ENCODE measurements at places on chromosomes 5 and 9. TPM values are rescaled to one million over a fixed set of nuclear protein-coding genes. Genes with fewer than 3 reads are reported as not detected.

GRIN3A gene
- total RNA-seq, result not detected

GRCh38 chr5:107025712-107026497 lies 644.8 kb downstream of the EFNA5 start:
- H3K36me3 ChIP-seq, result no peaks in the 10 kb centered on the region
- H3K27ac ChIP-seq, result no peak overlapping the region
- no peak for DNase-seq
- H3K4me3 ChIP-seq, result no peak overlapping the region
- no peaks in the 10 kb centered on the region for H3K4me1 ChIP-seq

DNA sequence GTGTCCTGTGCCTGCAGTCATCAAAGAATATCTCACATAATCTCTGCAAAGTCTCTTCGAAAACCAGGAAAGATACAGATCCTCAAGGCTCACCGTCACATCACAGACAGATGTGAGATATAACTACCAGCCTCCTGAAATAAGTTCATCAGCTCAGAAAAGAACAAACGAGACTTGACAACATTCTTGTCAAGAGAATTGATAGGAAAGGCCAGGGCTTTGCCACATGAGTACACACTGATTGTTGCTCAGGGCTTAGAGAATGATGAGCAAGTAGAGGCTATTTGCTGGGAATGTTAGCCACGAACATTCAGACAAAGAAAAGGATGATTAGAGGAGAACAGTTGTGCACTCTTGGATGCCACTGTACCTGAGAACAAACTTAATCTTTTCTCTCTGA lies 535.1 kb downstream of the ELAVL2 start:
- H3K4me1 ChIP-seq, result peaks cover 45% of the 10 kb centered on the region
- H3K27me3 ChIP-seq, result no peaks in the 10 kb centered on the region
- peak; percentile 90 for DNase-seq
- peak overlapping the region; percentile 88 for H3K27ac ChIP-seq
- peak overlapping the region; percentile 17 for H3K4me3 ChIP-seq
- H3K36me3 ChIP-seq, result no peaks in the 10 kb centered on the region

ENC1 gene
- total RNA-seq, result 73.8 TPM

SGCD gene
- not detected for total RNA-seq

PDE6A gene
- not detected for total RNA-seq

- no peak overlapping the region for H3K27ac ChIP-seq
- H3K36me3 ChIP-seq, result no peaks in the 10 kb centered on the region
- no peak for DNase-seq
- no peaks in the 10 kb centered on the region for H3K4me1 ChIP-seq
- H3K4me3 ChIP-seq, result no peak overlapping the region
Observed at GRCh38 chr5:174454890-174455289, 269.5 kb upstream of the MSX2 start.

LIX1 gene
- total RNA-seq, result 164 TPM

- no peak overlapping the region for H3K27ac ChIP-seq
- no peaks in the 10 kb centered on the region for H3K36me3 ChIP-seq
- no peaks in the 10 kb centered on the region for H3K27me3 ChIP-seq
- H3K4me1 ChIP-seq, result no peaks in the 10 kb centered on the region
Observed at GRCh38 chr5:144232285-144232684, 61.6 kb downstream of the KCTD16 start.

GRCh38 chr5:125486634-125487033 lies 740.2 kb upstream of the ZNF608 start:
- H3K36me3 ChIP-seq, result no peaks in the 10 kb centered on the region
- peaks cover 63% of the 10 kb centered on the region for H3K4me1 ChIP-seq
- no peaks in the 10 kb centered on the region for H3K27me3 ChIP-seq
- H3K4me3 ChIP-seq, result no peak overlapping the region

DNA sequence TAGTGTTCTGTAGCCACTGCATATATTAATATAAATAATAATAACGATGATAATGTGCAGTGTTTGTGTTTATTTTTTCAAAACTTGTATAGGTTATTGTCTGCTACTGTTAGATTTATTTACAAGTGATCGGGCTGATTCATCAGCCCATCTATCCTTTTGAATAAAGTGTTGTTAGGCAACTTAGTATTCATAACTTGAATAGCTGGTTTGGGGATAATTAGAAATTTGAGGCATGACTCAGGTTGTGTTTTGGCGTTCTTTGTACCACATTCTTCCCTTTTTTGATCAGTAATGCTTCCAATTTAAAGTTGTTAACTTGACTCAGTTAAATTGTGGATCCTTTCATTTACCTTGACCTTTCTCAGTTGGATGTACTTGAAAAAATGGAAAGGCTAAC lies 69.7 kb downstream of the FOCAD start:
- no peak for DNase-seq
- no peak overlapping the region for H3K4me3 ChIP-seq

- H3K36me3 ChIP-seq, result no peaks in the 10 kb centered on the region
- peaks cover 6% of the 10 kb centered on the region for H3K27me3 ChIP-seq
- peak overlapping the region; percentile 4 for H3K4me3 ChIP-seq
- no peaks in the 10 kb centered on the region for H3K4me1 ChIP-seq
Observed at GRCh38 chr9:92133949-92134604, 18.9 kb upstream of the SPTLC1 start.

DNA sequence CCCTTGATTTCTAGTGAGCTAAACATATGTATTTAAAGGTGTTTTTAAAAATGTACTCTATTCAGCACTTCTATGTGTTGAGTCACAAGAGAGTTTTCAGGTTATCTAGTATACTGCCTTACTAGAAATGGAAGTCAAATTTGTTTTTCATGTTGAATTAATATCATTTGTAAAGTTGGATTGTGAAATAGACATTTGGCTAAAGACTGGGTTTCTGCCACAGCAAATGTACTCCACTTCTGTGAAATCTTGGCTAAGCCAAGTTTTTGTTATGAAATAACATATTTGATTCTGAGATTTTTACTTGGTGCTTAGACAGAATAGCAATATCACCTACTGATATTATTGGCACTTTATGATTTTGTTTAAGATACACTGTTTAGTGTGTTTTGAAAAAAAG lies 106.0 kb downstream of the CWC27 start:
- no peaks in the 10 kb centered on the region for H3K36me3 ChIP-seq
- no peak for DNase-seq
- H3K4me1 ChIP-seq, result peaks cover 4% of the 10 kb centered on the region
- H3K4me3 ChIP-seq, result no peak overlapping the region
- H3K27me3 ChIP-seq, result no peaks in the 10 kb centered on the region

DNA sequence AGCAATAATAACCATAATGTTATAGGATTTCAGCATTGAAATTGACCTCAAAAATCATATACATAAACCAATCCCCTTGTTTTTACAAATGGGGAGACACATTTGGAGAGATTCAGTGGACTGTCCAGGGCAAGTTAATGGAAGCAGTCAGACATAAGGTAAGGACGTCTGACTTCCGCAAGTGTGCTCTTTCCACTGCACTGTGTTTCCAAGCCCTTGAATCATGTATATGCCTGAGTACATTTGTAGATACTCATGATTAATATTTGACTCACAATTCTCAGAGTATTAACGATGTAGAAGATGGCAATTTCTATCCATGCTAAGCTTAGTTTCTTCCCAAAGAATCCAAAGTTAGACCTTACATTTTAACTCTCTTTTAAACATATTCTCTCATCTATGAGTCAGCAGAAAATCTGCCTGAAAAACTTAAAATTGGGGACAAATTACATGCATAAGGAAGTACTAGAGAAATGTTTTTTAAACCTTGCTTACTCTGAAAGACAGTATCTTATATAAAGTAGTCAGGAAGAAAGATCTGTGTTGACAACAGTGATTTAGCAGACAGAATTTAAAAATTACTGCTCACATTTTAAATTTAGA lies 165.3 kb downstream of the NFIB start:
- H3K4me3 ChIP-seq, result no peak overlapping the region
- DNase-seq, result no peak
- H3K36me3 ChIP-seq, result no peaks in the 10 kb centered on the region
- no peaks in the 10 kb centered on the region for H3K27me3 ChIP-seq

DNA sequence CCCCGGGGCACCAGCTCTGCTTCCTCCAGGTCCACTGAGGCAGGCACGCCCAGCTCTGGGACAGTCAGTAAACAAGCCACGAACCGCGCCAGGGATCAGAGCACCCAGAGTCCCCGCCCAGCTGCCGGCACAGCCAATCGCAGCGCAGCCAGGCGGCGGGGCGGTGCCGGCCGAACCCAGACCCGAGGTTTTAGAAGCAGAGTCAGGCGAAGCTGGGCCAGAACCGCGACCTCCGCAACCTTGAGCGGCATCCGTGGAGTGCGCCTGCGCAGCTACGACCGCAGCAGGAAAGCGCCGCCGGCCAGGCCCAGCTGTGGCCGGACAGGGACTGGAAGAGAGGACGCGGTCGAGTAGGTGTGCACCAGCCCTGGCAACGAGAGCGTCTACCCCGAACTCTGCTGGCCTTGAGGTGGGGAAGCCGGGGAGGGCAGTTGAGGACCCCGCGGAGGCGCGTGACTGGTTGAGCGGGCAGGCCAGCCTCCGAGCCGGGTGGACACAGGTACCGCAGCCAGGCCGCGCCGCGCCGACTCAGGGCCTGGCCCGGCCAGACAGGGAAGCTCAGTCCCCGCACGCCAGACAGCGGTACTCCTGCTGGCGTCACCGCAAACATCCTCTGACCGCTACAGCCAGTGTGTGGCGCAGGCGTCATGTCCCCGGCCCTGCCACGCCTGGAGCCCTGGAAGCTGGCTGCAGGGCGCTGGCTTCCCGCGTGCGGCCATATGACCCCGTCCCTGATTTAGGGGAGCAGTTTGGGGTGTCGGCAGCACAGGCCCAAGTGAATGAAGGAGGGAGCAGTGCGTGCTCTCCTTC lies at the start of gene CTSL:
TSS of gene CTSL (plus strand) at position 220 of the 810 bp plus-strand sequence. CDS start 1,485 bp downstream, outside the sequence.
- DNase-seq, result peak; percentile 90
- H3K27ac ChIP-seq, result peak within 1 kb of the TSS; percentile 85
- no peaks in the 10 kb centered on the region for H3K36me3 ChIP-seq
- no peaks in the 10 kb centered on the region for H3K4me1 ChIP-seq
- peaks cover 25% of the 10 kb centered on the region for H3K27me3 ChIP-seq

PCDHA1 gene
- 0.19 TPM for total RNA-seq

DOCK2 gene
- 1.1 TPM for total RNA-seq

GRCh38 chr5:143086908-143087637 lies 316.4 kb downstream of the NR3C1 start:
- H3K27me3 ChIP-seq, result no peaks in the 10 kb centered on the region
- no peaks in the 10 kb centered on the region for H3K36me3 ChIP-seq
- no peak overlapping the region for H3K27ac ChIP-seq
- peaks cover 17% of the 10 kb centered on the region for H3K4me1 ChIP-seq
- DNase-seq, result no peak

VLDLR gene
- 16.4 TPM for total RNA-seq

CDC23 gene
- 83.3 TPM for total RNA-seq

DNA sequence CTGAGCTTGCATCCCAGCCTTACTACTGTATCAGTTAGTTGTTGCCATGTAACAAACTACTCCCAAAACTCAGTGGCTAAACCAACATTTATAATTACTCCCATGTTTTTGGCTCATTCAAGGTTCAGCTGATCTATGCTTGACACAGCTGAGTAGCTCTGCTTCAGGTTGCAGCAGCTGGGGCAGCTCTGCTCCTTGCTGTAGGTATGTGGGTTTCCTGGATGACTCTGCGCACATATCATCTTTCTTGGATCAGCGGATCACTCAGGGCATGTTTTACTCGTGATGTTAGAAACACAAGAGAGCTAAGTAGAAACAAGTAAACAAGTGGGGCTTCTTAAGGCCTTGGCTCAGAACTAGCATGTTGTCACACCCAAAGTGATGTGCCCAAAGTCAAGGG lies 15.1 kb downstream of the TEK start:
- no peak overlapping the region for H3K4me3 ChIP-seq
- H3K36me3 ChIP-seq, result no peaks in the 10 kb centered on the region
- DNase-seq, result no peak
- no peaks in the 10 kb centered on the region for H3K27me3 ChIP-seq

- no peak for DNase-seq
- no peak overlapping the region for H3K27ac ChIP-seq
- H3K36me3 ChIP-seq, result no peaks in the 10 kb centered on the region
- peaks cover 11% of the 10 kb centered on the region for H3K4me1 ChIP-seq
- no peak overlapping the region for H3K4me3 ChIP-seq
Observed at GRCh38 chr5:142474431-142475094, 149.7 kb upstream of the SPRY4 start.
